ENCODE measurements at places on chromosomes 1 and 21.
A peak's percentile ranks its signal among the peaks of the same experiment; 100 is the strongest.

DNA sequence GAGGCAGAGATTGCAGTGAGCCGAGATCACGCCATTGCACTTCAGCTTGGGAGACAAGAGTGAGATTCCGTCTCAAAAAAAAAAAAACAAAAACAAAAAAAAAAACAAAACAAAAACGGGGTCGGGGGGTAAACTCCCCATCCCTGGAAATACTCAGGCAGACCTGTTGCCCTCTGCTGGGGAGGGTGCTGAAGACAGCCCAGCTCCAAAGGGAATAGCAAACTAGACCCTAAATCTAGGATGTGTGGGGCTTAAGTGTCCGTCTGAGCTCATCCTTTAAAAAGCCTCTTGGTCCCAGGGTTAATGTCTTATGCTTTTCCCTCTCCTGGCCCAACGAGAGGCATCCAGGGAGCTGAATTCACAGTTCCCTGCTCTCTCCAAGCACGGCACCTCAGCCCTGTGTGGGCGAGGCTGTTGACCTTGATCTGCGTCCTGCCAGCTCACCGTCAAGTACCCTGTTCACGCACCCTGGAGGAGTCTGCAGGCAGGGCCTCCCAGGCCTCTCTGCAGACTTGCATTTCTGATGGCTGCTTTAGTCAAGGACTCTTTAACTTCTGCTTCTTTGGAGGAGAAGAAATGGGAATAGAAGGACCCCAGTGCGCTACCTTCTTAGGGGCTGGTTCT lies 22.3 kb downstream of the KCND3 start:
- DNase-seq = no peak

- no peak for DNase-seq
These were observed 34.9 kb downstream of the ATP2B4 start for GRCh38 chr1:203661572-203661971.

GRCh38 chr1:169594391-169594790 lies 8.1 kb upstream of the F5 start:
- no peak for DNase-seq

DNA sequence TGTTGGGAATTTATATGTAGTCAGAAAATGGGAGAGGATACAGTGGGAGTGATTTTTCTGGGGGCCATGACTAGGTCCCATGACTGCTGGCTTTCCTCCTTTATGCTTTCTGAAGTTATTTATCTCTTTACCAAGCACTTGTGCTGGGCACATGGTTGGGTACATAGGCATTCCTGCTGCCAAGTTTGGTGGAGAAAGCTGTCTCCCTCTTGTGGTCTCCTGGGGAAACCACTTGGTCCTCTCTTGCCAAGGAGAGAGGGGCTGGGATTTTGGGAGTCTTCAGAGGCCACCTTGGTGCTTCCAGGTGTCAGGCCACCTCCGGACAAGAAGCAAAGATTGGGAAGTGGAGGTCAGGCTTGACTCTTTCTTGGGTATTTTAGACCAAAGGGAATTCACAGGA lies 120.2 kb upstream of the KCNE2 start:
- DNase-seq = no peak

GRCh38 chr1:183783342-183783741 lies 21.6 kb upstream of the RGL1 start:
- no peak for DNase-seq

- DNase-seq = no peak
These were observed 64.1 kb upstream of the ACOT11 start for GRCh38 chr1:54483875-54484437.

DNA sequence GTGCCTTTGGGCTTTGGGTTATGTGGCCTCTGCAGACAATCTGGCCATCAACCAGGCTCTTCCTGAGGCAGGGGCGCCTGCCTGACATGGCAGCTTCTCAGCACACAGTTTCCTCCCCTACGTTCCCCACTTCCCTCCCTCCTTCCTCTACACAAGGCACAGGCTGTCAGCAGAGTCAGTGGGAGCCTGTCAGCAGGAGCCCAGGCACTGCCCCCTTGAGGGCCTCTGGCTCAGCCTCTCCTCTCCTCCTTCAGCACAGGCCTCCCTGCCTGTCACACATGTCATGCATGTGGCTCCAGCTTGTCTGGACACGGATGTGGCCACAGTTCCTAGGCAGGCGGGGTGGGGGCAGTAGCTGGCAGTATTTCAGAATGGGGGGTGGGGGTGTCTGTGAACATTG lies 52.2 kb upstream of the ARTN start:
- DNase-seq = no peak

DNA sequence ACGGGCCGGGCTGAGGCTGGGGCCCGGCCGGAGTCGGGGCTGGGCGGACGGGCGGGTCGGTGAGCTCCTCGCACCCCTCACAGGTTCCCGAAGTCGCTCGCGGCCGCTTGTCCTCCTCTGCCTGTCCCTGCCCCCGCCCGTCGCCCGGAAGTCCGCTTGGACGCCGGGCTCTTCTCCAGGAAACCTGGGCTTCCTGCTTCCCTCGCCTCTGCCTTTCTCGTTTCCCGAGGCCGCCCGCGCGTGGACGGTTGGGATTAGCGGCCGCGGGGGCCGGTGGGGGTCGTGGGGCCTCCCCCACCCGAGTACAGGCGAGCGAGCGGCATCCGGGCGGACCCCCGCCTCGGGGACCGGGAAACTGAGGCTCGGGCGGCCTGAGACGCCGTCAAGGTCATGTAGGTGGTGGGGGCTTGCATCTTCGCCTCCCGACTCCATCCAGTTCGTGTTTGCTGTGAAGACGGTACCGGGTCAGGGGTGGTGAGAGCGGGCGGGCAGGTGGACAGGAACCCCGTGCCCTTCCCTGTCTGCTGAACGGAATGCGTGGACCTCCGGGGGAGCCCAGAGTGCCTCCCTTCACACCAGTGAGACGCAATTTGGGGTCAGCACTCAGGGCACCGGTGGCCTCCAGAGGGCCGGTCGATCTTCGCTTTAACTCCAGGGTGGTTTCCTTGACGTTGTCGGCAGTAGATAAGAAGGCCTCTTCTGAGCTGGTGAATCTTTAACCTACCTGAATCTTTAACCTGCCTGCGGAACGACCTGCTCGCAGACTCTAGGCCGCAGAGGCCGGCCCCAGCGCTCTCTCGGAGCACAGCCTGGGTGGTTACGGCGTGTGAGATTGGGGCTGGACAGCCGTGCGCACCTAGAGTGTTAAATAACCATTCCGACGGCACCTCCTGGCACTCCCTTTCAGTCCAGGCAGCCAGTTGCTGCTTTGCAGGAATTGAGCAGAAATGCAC lies 686 bp downstream of the ARF1 start:
- no peak for DNase-seq

DNA sequence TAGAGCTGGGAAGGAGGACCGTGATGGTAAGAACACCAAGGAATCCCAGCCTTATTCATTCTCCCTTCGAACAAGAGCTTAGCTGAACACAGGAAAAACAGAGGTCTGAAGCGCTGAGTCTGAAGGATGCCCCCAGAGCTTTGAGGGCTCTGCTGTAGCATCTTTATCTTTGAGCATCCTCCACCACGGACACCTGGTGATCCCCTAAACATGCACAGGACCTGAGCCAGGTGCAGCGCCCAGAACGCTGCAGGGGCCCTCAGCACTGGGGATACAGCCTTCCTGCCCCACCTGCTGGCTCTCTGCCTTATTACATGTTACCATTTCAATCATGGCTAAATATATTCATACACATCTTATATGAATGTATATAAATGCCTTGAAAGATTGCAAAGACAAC lies 7.7 kb upstream of the GPATCH4 start:
- peak; percentile 58 for DNase-seq

DNA sequence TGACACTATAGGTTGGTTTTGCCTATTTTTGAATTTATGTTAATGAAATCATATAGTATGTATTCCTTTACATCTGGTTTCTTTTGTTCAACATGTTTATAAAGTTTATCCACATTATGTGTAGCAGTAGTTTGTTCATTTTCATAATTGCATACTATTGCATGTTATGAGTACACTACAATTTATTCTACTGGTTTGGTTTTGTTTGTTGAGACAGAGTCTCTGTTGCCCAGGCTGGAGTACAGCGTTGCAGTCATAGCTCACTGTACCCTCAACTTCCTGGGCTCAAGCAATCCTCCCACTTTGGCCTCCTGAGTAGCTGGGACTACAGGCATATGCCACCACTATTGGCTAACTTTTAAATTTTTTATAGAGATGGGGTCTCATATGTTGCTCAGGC lies 21.0 kb downstream of the RAD54L start:
- no peak for DNase-seq

GRCh38 chr1:13828454-13829151 lies 128.6 kb downstream of the PRDM2 start:
- DNase-seq = peak; percentile 16

GRCh38 chr1:110736900-110737605 lies 62.3 kb upstream of the KCNA3 start:
- no peak for DNase-seq

DNA sequence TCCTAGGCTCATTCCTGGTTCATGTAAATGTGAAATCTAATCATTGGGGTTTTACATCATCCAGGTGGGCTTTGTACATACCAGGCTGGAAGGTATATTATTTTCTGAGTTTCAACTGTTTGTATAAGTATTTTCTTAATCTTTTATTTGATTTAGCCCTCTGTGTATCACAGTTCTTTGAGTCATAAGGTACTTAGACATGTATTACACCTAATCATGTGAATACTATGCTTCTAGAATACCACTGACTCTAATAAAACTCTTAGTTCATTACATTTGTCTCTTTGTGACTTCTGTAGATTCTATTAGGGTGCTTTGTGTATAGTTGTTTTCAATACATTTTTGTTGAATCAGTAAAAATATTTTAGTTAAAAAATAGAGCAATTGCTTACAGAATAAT lies 92.8 kb downstream of the ZFYVE9 start:
- no peak for DNase-seq

DNA sequence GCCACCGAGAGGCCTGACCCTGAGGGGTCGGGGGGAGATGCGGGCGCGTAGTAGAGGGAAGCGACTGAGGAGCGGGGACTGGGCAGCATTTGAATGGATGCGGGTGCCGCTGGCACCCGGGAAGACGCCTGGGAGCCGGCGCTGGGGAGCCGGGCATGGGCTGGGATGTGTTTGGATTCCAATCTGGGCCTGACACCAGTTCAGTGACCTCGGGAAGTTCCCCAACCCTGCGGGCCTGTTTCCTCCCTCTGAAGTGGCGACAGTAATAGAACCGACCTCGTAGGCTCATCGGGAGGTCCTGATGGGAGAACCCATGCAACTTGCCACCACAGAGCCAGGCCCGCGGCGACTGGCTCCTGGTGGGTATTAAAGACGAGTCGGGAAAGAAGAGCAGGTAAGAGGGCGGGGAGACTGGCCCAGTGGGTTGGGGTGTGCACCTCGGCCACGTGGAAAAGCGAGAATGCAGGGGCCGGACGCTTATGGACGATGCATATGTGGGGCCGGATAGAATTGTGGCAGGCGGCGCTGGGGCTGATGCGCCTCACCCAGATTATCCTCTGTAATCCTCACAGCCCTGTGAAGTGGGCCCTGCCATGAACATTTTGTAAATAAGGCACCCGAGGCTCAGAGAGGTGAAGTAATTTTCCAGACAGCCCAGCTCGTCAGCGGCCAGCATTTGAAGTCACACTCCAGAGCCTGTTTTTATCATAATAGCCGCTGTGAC lies 105.8 kb downstream of the SLC16A1 start:
- DNase-seq = no peak

DNA sequence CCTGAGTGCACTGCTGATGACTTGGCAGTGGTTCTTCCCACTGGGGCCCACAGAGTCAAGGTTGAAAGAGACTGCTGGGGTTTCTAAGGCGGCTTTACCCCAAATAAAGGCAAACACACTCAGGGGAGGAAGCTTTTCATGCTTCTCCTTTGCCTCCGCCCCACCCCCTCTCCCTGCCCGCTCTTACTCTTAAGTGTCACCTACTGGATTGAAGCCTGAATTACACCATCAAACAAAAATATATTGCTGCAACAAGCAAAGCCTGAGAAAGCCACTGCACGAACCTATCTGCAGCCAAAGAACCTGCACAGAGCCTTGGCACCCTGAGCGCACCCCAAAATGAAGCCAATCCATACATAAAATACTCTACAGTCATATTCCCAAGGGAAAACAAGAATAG lies 63.1 kb downstream of the PTGFR start:
- no peak for DNase-seq

DNA sequence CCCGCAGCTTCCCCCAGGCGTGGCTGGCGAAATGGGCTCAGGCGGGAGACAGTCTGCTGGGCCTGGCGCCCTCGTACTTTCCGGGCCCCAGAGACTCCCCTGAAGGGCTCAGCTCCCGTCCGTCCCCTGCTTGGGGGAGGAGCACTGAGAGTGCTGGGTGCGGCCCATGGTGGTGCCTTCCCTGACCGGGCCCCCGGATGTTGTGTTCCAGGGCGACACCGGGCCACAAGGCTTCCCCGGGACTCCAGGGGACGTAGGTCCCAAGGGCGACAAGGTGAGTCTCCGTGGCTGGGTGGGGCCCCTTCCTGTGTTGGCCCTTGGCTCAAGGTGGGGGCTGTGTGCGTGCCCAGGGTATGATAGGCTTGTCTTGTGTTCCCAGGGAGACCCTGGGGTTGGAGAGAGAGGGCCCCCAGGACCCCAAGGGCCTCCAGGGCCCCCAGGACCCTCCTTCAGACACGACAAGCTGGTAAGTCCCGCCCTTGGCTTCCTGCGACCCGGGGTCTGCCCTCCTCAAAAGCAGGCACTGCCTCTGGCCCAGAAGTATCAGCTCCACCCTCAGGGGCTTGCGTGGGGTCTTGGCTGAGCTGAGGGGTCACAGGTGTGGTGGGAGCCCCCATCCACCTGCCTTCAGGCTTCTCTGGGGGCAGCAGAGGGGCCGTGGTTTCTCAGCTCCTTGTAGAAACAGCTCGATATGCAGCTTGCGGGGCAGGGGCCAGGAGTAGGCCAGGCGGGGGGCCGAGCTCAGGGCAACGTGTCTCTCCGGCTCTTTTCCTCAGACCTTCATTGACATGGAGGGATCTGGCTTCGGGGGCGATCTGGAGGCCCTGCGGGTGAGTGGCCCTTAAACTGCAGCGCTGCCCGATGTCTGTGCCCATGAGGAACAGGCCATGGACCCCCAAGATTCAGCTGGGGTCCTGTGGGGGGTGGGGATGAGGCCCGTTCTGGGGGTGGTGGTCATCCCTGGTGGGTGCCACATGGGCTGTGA lies 62.3 kb downstream of the SLC19A1 start:
- peak; percentile 20 for DNase-seq

DNA sequence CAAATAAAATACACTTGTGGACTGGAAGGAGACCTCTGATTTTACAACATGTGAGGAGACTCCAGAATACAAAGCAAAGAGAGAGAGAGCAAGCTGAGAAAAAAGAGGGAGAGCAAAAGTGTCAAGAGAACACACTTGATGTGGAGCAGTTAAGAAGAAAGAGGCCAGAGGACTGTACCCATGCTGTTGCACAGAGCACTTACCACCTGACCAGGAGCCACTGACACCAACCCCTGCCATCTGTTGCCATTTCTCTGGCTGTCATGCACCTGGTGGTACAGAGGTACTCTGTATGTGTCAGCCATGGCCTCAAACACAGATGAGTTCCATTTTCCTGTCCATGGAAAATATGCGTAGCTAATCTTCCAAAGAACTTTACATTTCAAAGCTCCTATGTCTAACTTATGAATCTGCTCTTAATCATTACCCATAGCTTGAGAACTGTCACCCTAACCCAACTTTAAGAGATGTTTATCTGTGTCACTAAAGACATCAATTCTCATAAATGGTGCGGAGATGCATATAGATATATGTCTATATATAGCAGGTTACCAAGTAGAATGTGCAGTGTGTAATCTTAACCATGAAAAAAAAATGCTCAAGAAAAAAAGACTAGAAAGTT lies 32.8 kb upstream of the ABCD3 start:
- DNase-seq = no peak

GRCh38 chr1:79422726-79423125 lies 416.2 kb upstream of the ADGRL4 start:
- DNase-seq = no peak

- no peak for DNase-seq
These were observed 11.7 kb downstream of the EVA1C start for GRCh38 chr21:32424191-32424535.

- DNase-seq = no peak
These were observed 33.6 kb downstream of the ERI3 start for GRCh38 chr1:44321466-44321865.
